Effector memory CD8-positive, alpha-beta T cell (primary cell): ENCODE measurements at places on chromosomes 1 and 21.

DNA sequence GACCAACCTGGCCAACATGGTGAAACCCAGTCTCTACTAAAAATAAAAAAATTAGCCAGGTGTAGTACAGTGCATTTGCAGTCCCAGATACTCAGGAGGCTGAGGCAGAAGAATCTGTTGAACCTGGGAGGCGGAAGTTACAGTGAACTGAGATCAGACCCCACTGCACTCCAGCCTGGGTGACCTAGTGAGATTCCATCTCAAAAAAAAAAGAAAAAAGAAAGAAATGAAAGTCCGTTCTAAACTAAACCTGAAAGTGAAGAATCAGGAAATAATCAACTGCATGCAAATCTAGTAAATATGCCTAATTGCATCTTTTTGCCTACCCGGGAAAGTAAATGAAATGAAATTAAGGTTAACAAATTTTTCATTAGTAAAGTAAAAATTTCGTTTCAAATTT is 99.6 kb downstream of the ZZZ3 start:
- DNase-seq = no peak

- no peak for DNase-seq
Measured at GRCh38 chr1:192080684-192081083, 77.6 kb upstream of the RGS18 start.

GRCh38 chr1:110780600-110781484 is 92.1 kb upstream of the CD53 start:
- peak; percentile 78 for DNase-seq

GRCh38 chr21:26061437-26061836 is 109.1 kb downstream of the APP start:
- DNase-seq = no peak

DNA sequence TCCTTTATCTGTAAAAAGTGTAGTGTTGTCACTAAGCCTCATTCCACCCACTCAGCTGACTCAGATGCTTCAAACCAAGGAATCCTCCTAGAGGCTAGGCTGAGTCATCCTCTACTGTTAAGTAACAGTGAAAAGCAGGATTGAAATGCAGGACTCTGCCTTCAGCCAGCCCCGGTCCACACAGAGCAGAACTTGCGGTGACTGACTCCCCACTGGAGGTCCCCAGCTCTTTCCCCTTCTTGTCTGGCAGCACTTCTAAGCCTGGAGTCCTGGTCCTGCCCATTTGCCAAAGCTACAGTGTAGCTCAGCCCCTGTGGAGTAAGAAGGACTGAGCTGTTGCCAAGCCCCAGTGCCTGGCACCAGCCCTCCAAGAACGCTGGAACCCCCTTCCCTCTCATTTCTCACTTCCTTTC is 1.7 kb downstream of the RAB7B start:
- no peak for DNase-seq

DNA sequence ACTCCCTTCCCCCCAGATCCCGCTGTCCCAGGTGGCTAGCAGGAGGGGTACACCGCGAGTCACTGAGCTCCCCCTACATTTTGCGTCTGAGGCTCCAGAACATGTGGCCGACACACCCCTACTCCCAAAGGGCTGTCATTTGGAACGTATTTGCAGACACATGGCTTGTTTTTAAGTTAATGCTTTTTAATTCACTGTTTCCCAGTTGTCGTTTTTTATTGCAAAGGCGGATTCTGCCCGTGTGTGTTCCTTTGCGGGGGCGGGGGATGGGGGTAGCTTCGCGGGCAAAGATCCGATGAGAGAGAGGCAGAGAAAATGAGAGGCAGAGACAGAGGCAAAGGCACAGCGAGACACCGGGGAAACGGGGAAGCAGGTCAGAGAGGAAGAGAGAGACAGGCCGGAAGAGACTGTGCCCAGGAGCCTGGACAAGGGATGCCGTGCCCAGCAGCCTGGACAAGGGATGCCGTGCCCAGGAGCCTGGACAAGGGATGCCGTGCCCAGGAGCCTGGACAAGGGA is 270.2 kb downstream of the FOXD2 start:
- DNase-seq = no peak

- no peak for DNase-seq
Measured at GRCh38 chr21:33971492-33972013, 55.9 kb upstream of the ATP5PO start.

DNA sequence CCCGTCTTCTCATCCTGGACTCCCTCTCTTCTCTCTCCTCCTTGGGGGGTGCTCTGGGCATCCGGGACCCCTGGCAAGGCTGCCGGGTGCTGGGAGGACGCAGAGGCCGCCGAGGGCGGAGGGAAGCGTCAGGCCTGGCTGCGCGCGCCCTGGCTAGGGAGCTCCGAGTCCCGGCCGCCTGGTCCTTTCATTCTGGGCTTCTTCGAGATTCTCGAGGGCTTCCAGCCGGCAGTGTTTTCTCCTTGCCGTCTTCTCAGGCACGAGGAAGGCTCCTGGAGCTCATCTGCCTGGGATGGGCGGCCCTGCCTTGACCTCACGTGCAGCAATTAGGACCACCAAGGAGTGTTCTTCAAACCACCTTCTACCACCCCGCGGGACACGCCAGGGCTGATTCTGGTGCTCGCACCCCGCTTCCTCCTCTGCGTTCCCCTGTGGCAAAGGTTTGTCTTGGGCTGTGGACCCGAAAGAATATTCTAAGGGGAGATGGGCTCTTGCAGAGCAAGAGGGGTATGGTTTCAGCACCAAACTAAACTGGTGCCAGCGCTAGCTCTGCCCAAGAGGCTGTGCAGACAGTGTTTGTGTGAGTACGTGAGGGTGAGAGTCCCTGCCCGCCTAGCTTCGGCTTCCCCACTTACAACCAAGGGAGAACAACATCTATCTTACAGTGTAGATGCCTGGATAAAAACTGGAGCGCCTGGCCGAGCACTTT is 36.5 kb downstream of the PIK3CD start:
- no peak for DNase-seq

GRCh38 chr1:203517426-203518110 is 23.6 kb downstream of the OPTC start:
- no peak for DNase-seq

DNA sequence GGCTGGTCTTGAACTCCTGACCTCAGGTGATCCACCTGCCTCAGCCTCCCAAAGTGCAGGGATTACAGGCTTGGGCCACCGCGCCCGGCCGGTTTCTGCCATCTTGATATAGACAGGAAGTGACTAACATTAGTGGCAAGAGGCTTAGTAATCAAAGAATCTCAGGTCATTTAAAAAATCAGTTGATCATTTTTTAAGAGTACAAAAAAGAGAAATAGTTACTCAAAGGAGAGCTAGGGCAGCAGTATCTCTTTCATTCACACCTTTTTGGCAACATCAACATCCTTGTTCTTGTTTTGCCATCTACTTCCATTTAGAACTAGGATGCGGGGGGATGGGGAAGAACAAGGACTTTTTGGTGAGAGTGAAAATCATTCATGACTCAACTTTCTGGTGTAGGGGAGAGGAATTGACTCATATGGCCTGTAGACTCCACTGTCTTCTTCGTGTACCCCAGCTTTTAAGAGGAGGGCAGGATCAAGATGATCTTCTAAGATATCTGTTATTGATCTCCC is 8.8 kb downstream of the FCRLB start:
- DNase-seq = no peak

DNA sequence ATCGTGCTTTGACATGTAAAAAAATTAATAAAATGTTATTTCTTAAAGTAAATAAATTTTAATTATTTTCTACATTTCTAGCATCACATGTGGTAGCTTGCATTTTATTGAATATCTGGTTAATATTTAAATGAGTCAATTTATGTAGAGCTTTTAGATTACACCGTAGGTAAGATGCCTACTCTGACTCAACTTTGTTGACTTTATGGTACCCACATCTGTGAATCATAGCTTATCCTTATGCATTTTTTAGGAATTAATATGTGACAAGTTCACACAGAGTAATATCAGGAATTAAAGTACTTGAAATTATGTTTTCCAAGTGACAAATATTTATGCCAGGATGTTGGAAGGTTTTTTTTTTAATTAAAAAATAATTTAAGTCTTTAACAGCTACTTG is 120.7 kb downstream of the LEPR start:
- DNase-seq = no peak

- DNase-seq = no peak
Measured at GRCh38 chr1:231628207-231628876, 1.8 kb downstream of the DISC1 start.

- no peak for DNase-seq
Measured at GRCh38 chr1:54970901-54971300, 9.5 kb upstream of the TMEM61 start.

DNA sequence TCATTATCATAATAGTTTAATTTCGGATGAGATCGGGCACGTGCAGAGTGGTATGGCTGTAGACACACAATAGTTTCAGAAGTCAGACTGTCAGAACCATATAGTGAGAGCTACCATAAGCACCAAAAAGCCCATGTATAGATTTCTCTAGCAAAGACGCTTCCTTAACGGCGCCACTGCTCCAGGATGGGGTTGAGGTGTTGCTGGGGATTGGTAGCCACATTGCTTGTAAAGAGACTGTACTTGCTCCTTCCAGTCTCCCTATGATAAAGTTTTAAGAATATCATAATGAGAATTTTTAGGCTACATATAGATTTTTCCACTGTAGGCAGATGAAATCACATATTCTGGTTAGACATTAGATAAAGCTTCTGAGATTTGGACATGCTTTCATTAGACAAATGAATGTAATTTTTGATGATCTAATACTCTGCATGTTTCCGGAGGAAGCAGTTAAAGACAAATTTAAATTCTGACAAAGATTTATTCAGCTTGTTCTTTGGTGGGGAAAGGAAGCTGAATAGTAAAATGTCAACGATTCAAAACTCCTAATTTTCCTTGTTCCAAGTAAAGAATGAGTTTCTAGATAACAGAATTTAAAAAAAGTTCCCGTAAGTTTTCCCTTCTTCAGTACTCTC is 77.7 kb downstream of the MAP3K7CL start:
- DNase-seq = no peak

GRCh38 chr1:217268058-217268457 is 362.8 kb downstream of the GPATCH2 start:
- no peak for DNase-seq
